Thymus (tissue), 14 donors: ENCODE measurements at places on chromosomes 7 and 10. TPM values are rescaled to one million over a fixed set of nuclear protein-coding genes. Genes with fewer than 3 reads are reported as not detected.

- no peak for DNase-seq
Measured at GRCh38 chr7:47470567-47471357, 111.1 kb downstream of the TNS3 start.

- no peak for DNase-seq
Measured at GRCh38 chr7:2225336-2225735, 7.4 kb downstream of the MAD1L1 start.

- DNase-seq, result no peak
Measured at GRCh38 chr7:122790591-122790990, 87.9 kb upstream of the RNF148 start.

- no peak for DNase-seq
Measured at GRCh38 chr7:151774951-151775350, 102.0 kb downstream of the PRKAG2 start.

DNA sequence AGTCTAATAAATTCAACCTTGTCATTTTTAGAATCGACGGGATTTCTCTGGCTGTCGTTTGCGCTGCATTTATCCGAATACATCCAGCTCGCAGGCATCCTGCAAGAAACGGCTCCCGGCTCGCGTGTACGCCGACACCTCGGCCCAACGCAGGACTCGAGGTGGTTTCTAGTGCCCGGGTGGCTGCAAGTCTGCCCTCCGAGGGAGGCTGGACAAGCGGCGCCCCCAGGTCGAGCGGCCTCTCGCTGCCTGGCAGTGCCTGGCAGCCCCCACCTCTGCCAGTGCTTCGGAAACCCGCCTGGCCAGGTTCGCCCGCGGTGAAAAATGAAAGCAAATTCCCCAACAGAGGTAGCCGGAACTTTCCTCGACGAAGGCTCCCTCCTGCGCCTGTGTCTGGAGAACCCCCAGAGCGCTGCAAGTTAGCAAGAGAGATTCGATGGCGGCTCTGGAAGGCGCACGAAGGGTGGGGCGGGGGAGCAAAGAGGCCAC, 5.7 kb upstream of the ZNF503 start:
- DNase-seq, result no peak

DNA sequence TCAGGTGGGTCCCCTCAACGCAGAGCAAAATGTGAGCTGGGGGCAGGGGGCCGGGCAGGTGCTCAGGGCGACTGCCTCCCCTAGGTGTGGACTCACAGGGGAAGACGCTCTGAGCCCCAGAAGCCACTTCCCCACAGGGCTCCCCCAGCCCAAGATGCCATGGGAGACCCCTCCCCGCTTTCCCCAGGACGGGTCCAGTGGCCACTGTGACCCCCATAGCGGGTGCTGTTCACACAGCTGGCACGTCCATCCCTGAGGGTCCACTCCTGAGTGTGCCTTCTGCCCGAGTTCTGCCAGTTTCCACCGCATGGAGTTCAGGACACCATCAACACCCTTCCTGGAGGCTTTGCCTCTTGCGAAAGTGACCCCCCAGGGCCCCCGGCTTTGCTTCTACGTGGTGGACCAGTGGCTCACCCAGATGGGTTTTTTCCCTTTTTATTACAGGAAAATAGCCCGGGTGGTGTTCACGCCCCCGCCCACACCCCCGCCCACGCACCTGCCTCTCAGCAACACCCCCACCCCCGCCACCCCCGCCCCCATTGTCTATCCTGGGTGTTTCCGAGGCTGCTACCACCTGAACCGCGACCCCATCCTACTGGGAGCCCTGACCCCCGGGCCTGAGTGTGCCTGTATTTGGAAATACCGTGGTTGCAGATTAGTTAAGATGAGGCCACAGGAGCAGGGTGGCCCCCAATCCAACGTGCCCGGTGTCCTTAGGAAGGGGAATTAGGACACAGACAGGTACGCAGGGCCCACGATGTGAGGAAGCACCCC, 32.0 kb downstream of the ADAP1 start:
- no peak for DNase-seq

DNA sequence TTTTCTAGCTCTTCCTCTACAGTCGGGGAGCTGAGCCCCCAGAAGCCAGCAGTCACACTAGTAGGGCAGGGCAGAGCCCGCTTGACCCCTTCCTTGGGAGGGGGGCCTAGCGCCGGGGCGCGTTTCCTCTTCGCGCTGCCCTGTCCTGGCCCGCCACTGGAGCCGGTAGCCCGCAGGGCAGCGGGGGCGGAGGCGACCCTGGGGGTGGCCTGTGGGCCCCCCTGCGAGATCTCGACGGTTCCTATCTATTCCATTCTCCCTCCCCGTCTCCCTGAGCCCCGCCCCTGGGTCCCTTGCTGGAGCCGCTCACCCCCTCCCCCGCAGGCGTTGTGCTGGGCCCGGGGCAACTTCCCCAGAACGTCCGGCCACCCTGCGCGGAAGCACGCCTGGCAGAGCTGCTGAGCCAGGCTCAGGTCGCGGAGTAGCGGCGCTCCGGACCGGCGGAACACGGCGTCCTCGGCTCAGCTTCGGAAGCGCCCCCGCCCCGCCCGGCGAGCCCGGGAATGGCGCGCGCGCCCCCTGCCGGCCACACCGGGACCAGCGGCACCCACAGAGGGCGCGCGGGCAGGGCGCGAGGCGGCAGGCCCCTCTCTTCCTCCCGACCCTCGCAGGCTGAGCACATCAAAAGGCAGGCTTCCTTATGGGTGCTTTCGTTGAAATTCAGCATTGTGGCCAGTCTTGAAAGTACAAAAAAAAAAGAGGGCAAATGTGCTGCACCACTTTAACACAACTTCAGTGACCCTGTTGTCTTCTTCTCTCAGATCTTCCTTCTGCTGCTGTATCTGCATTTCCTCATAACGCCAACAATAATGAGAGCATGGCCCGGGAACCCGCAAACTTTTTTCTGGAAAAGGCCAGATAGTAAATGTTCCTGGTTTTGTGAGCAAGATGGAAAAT, 327.6 kb downstream of the TNS3 start:
- DNase-seq, result peak; percentile 51

GRCh38 chr10:71638822-71639719, 80.5 kb downstream of the C10orf105 start:
- DNase-seq, result no peak

GRCh38 chr10:60565492-60565891, 175.8 kb upstream of the ANK3 start:
- no peak for DNase-seq

DNA sequence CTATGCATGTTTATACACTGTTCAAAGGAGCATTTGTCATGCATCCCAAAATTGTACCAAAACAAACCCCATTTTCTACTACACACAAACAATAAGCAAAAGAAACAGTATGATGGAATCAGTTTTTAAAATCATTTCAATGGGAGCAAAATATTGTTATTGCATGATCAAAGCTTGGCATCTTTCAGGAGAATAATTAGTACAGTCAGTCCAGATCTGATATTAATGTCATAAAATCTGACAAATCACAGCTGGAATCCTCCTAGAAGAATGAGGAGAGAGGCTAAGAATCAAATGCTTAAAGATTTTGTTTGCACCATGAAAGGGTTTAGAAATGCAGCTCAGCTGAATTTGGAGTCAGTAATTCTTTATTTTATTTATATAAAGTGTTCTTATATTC, 229.7 kb upstream of the SEMA3E start:
- no peak for DNase-seq

DNA sequence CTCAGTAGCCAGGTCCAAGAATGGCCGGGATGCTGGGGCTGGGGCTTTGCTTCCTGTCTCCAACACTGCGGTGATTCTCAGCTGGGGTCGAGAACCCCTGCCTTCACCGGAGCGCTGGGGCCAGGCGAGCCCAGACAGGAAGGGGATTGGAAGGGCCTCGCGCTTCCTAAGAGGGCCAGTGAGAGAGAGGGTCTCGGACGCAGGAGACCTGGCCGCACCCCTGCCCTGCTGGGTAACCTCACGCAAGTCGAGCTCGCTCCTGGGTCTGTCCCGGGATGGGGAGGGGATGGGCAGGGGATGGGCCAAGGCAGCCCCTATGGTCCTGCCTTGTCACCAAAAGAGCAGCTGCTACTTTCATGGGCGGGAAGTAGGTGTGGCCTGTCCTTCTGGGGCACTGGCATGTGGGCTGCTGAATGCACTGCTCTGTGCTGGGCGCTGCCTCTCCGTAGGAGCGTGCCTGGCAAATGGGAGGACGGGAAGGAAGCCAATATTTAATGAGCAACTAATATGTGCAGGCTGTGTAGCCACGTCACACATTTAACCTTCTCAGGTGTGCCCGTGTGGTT, 20.0 kb downstream of the KCNK18 start:
- DNase-seq, result no peak

DNA sequence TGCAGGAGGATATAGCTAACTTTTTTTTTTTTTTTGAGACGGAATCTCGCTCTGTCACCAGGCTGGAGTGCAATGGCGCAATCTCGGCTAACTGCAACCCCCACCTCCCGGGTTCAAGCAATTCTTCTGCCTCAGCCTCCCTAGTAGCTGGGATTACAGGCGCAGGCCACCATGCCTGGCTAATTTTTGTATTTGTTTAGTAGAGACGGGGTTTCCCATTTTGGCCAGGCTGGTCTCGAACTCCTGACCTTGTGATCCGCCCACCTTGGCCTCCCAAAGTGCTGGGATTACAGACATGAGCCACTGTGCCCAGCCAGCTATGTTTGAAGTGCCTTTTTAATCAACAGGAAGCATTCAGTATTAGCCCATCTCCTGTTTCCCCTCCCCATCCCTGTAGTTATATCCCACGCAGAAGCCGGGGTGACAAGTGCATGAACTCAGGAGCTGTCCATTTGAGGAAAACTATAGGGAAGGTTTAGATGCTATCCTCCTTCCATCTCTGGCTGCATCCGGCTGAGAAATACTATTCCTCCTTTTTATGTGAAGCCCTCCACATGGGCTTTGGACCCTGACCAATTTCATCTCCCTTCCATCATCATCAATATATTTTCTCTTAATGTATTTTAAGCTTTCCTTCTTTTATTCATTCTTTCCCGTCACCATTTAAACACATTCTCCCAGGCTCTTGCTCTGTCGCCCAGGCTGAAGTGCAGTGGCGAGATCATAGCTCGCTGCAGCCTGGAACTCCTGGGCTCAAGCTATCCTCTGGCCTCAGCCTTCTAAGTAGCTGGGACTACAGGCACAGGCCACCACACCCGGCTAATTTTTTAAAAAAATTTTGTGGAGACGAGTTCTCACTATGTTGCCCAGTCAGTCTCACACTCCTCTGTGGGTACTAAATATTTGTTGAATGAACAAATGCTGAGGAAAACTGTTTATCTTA, 1.3 kb upstream of the POT1 start:
- DNase-seq, result no peak

- no peak for DNase-seq
Measured at GRCh38 chr10:132967540-132967939, 25.2 kb upstream of the CFAP46 start.

Gene TMEM236
- 0.24 TPM for total RNA-seq

Gene EZH2
- total RNA-seq, result 36.0 TPM

Gene FAM25G
- 1.2 TPM for total RNA-seq

Gene CHST3
- 5.9 TPM for total RNA-seq

Gene TMEM139
- 0.19 TPM for total RNA-seq

Gene ZPBP
- total RNA-seq, result 0.14 TPM

Gene SYPL1
- 22.4 TPM for total RNA-seq

Gene CDHR3
- 2.2 TPM for total RNA-seq
